ENCODE measurements at places on chromosomes 3 and 15.

DNA sequence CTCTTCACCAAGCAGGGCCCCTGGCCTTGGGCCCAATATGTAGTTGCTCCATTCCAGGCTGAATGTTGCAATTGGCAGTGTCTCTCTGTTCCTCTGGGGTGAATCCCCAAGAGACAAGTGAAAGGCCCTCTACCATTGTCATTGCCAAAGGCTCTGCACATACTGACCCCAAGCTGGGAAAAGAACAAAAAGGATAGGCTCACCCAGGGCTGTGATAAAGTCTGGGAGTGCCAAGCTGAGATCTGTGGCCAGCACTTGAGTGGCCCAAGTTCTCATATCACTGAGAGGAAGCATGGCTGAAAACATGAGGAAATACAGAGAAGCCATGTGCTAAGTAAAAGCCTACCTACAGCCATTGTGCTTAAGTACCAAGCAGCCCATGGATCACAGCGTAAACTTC, 612.2 kb upstream of the EPHA6 start:
- DNase-seq = no peak

DNA sequence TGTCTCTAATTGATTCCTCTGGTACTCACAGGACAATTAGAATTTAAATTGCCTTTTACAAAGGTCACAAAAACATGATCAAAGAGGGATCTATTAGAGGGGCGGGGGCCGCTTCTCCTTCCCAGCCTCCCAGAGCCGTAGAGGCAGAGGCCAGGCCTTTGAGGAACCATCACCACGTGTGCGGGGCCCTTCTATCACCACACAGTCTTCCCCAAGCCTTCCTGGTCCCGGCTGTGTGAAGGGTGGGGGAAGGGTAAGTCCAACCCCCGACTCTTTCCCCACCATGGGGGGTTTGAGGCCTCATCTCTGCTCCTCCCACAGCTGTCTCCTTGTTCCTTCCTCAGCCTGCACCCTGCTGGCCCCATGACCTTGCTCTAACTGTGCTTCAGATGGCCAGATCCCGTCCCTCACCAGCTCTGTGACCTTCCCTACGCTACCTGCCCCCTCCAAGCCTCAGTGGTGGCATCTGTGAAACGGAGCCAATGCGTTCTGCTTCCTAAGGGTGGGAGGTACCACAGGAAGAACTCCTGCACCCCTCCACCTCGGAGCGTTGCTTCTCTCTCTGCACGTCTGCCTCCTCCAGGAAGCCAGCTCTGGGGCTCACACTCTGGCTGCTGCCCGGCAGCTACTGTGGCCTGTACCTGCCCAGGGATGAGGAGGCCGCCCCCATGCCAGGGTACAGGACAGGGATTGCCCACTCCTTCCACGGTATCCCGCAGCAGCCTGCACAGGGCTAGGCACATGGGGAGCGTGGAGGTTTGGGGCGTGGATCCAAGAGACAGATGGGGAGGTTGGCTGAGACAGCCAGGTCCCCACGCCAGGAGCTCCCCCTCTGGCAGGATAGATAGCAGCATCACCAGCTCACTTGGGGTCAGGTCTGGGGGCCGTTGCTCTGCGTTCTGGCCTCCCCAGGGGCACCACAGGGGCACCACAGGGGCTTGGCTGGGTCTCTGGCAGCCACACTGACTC, 83.8 kb downstream of the LINGO1 start:
- DNase-seq = no peak

- DNase-seq = peak; percentile 62
Measured at GRCh38 chr3:194137008-194137505, 1.1 kb downstream of the HES1 start.

- DNase-seq = no peak
Measured at GRCh38 chr3:109563149-109563548, 225.8 kb upstream of the DPPA4 start.

- DNase-seq = no peak
Measured at GRCh38 chr15:33206366-33206765, 11.9 kb upstream of the FMN1 start.

DNA sequence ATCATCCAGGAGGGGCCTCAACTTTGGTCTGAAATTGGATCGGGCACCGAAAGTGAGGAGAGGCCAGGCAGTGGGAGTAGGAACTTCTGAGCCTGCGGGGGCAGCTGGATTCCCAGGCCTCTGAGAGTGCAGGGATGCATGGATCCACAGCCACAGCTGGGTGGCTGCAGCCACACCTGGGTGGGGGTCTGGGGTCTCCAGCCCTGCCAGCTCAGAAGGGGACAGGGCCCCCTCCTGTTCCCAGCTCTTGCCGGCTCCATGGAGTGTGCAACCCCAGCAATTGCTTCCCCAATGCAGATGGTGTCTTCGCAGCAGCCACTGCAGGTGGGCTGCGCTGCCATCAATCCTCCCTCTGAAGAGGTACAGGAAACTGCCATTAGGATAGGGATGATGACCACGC, 123.7 kb downstream of the BCHE start:
- no peak for DNase-seq
